ENCODE measurements at places on chromosomes 4 and X.

DNA sequence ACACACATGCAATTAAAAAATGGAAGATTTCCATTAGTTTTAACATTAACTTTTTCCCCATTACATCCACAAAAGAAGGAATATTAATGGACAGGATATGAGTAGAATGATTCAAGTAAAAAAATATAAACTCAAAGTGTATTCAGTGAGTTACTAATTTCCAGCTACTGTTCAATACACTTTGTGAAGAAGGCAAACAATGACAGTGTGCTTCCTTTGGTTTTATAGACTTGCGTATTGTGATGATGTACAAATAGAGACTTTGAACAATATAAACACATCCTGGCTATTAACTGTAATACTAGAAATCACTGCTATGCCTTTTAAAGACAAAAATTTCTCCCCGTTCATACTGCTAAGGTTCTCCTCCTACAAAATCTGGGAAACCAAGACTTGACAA, 171.4 kb downstream of the ASB9 start:
- DNase-seq = no peak

DNA sequence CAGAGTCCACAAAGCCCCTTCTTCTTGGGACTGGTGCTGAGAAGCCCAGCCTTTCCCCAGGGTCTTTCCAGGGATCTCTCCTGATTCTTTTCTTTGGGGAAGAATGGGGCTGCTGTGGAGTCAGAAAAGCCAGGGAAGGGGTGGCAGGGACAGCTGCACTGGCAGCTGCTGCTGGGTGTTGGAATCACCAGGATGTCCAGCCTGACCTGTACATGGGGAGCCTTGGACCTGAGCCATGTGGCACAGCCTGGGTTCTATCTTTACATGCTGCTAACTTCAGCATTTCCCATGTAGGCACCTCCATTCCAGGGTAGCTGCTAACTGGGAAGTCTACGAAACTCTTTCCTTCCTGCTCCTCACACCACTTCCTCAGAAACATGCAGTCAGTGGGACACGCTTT, 36.0 kb downstream of the MED28 start:
- no peak for DNase-seq

GRCh38 chr4:15691346-15692135, 9.9 kb downstream of the FAM200B start:
- no peak for DNase-seq

GRCh38 chrX:41542135-41542534, 95.0 kb downstream of the NYX start:
- DNase-seq = no peak

DNA sequence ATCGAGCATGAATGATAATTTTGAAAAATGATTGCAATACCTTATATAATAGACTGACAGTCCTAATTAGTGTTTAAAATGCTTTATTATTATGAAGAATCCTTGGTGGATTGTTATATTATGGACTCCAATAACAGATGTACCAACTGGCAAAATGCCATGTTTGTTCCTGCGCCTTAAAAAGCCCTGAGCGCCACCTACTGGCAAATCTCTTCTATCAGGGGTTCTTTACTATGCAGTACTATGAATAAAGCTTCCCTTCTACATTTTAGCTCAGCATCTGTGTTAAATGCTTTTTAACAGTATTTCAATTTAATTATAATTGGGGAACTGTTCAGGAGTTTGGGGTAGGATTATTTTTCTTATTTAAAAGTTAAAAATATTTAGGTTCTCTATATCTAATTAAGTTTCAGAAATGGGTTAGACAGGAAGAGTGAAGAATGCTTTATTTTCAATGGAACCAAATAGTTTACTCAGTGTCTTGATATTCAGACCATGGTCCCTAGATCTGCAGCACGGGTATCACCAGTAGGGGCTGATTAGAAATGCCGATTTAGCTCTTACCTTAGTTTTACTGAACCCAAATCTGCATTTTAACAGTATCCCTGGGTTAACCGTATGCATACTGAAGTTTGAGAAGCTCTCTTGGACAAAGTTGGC, 20.0 kb downstream of the CFAP97 start:
- DNase-seq = peak; percentile 63

GRCh38 chrX:70289793-70290770, at the start of the genes KIF4A and PDZD11:
Gene KIF4A (plus strand): TSS chrX:70290104. CDS start chrX:70290459, 355 bp downstream.
Gene PDZD11 (minus strand): TSS chrX:70289927. CDS start chrX:70289341, 586 bp downstream.
- DNase-seq = peak; percentile 72

GRCh38 chr4:8614365-8615193, 22.0 kb downstream of the CPZ start:
- DNase-seq = no peak

DNA sequence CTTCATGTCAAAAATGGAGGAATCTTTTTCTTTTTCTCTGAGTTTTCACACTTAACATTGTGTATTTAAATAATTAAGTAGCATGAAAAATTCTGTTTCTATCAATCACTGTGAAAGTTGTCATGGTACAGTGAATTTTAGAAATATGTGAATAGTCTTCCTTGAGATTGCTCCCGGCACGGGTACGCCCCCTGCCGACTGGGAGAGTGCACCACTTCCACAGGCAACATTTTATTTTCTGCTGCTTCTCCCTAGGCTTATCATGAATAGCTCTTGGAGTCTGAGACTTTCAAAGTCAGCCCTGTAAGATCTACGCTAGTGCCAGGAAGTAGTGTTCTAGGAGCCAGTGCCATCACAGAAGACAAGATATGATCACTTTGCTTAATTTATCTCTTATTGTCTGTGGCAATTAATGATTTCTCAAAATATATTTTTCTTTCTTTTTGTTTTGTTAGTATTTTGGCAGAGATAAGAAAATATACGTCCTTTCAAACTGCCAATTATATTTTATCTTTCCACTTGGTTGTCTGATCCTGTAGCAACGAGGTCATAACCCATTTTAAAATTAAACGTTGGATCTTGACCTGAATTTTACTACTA, 763.8 kb upstream of the AADAT start:
- DNase-seq = no peak

GRCh38 chrX:34848281-34848680, 94.3 kb upstream of the FAM47B start:
- DNase-seq = no peak

- no peak for DNase-seq
These were observed 893 bp downstream of the RLIM start for GRCh38 chrX:74613370-74614092.

- no peak for DNase-seq
These were observed 108.8 kb downstream of the GPR143 start for GRCh38 chrX:9656871-9657270.

- no peak for DNase-seq
These were observed 66.9 kb upstream of the WDR17 start for GRCh38 chr4:175998782-175999181.

DNA sequence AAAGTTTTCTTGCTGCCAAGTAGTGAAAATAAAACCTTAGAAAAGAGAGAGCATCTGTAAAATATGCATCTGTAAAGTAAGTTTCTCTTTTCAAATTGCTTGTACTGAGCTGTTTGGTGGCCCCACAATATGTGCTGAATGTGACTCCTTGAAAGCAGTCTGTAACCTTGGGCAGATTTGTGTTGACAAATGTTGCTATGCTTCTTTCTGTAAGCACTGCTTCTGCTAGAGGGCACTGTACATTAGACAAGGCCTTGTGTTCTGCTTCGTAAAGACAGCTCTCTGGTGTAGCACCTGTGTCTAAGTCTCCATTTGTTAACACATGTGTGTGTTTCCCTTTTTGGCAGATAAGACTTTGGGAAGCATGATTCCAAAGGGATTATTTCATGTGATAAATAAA, 56.6 kb upstream of the NRK start:
- DNase-seq = no peak

Measured in stimulated activated naive CD4-positive, alpha-beta T cell treated with Interleukin-2 at 50 U/mL for 16 hours (primary cell).